Stimulated activated CD4-positive, alpha-beta T cell treated with anti-CD3 and anti-CD28 coated beads, TNF-alpha, amount 100 ng/mL, for 4 hours (primary cell): ENCODE measurements at places on chromosomes 3 and 15.

DNA sequence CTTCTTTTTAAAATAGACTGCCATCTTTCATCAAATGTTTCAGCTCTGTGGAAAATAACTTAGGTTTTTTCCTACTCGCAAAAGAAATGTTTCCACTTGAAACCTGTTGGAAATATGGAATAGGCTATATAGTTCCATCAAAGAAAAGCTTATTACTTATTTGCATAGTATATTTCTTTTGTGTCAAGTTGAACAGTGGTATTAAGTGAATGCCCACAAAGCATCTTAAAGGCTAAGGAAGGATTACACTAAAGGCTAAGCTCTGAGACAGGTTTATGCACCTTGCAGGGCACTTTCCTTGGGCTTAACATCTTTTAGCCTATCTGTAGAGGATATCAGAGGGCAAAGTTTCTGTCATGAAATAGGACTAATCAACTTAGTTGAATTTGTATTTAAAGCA is at the start of gene SAMD7:
Gene SAMD7, plus strand, starts transcription at position 301 of the 400 bp plus-strand sequence. CDS start 7,927 bp downstream, outside the sequence.
- DNase-seq = no peak

DNA sequence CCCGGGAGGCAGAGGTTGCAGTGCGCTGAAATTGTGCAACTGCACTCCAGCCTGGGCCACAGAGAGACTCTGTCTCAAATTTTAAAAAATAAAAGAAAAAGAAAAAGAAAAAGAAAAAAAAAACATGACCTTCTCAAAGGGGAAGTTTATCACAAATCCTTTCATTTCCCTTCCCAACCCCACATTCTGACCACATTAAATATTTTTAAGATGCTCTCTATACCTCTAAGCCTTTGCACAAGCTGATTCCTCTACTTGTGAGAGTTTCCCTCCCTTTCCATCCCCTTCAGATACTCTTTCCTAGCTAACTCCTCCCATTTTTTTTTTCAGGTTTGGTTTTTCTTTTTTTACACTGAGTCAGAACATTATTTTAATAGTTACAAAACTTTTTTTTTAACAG is 4.0 kb downstream of the HIGD1A start:
- DNase-seq = no peak

DNA sequence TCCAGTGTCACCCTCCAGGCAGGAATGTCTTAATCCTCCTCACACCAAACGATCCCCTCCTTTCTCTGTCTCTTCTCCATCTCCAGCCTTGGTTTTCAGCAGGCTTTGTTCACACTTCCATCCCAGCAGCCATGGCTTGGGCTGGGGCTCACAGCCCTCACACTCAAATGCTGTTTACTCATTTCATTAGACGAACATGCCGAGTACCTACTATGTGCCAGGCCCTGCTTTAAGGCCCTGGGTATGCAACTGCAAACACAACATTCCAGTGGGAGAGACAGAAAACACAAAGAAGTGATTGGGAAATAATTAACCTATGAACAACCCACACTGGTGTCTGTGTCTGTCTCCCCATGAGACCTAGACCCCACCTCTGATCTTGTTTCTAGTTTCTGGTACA is 43.9 kb downstream of the LYZL4 start:
- DNase-seq = no peak

DNA sequence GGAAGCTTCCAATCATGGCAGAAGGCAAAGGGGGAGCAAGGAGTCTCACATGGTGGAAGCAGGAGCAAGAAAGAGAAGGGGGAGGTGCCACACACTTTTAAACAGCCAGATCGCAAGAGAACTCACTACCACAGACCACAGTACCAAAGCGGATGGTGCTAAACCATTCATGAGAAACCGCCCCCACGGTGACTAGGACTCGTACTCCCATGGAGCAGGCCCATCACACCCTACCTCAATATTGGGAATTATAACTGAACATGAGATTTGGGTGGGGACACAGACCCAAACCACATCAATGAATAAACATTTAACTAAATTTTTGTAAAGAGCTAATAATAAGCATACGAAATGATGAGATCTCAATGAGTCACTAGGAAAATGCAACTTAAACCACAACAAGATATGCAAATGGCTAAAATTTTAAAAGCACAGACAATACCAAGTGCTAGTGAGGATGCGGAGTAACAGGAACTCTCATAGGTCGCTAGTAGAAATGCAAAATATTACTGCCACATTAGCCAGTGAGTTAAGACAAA is 10.0 kb downstream of the MRPS25 start:
- DNase-seq = peak; percentile 37

DNA sequence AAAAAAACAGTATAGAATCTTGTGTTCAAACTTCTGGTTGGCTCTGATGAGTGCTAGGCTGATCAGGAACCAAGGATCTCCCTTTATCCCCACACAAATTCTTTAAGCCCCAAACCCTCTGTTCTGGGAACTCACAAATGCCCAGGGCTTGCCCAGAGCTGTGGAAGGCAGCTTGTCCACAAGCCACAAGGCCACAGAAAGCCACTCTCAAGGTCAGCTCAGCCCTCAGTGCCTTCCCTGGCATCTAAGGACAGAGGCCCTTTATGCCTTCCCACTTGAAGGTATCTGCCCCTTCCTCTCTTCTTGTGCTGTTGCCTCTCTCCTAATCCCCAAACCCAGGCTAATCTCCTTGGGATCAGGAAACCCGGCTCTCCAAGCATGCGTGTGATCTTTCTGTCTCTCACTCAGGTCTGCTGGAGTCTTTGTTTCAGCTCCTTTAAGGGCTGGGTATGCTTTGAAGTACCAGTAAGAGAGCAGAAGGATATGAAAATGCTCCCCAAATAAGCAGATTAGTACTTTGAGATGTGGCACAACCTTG is 145.0 kb upstream of the TRIM42 start:
- DNase-seq = no peak

- DNase-seq = no peak
Observed at GRCh38 chr15:86054338-86054737, 25.3 kb upstream of the AGBL1 start.

- DNase-seq = no peak
Observed at GRCh38 chr3:4776980-4777581, 202.2 kb upstream of the BHLHE40 start.

DNA sequence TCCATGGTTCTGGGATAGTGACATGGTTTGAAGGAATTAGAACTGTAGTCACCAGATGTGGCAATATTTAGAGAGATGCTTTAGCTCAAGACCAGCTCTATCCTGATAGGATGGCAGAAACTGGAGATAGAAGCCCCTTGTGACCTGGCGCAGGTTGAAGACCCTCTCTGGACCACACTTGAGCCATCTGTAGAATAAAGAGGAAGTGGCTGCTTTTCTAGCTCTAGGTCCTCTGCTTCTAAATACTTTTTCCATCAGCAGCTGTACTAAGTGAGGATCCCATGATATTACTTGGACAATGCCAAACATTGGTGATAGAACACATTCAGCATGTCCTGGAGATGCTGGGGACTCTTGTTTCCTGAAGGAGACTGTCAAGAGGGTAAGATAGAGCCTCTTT is 172.6 kb downstream of the PDCD6IP start:
- no peak for DNase-seq

DNA sequence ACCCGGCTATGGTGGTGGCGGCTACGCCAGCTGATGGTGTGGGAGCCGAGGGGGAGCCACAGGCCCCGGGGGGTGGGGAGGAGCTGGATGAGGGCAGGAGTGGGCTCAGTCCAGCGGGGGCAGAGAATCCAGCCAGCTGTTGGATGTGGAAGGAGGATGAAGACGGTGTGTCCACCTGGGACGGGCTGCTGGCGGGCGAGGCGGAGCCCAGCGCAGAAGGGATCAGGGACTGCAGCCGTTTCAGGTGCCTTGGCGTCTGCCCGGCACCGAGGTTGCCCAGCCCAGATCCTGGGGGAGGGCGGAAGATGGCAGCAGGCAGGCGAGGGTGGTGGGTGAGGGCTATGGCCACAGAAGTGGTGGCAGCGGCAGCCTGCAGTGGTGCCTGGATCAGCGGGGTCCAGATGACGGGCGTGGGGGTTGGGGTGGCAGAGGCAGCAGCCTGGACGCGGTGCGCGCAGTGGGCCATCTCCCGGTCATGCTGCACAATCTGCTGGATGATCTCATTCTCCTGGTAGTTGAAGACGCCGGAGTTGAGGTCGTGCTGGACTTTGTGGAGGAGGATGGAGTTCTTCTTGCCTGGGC is 45.3 kb downstream of the HCN4 start:
- no peak for DNase-seq

- DNase-seq = no peak
Observed at GRCh38 chr3:54928046-54928770, at the start of gene LRTM1. TSS of gene LRTM1 (minus strand) at chr3:54928059. CDS start at chr3:54927911, 148 bp downstream.

GRCh38 chr3:160038862-160039562 is 50.4 kb downstream of the IL12A start:
- no peak for DNase-seq

- DNase-seq = no peak
Observed at GRCh38 chr3:65398953-65399352, 639.8 kb downstream of the MAGI1 start.

- DNase-seq = no peak
Observed at GRCh38 chr15:44035781-44036699, 159.0 kb downstream of the FRMD5 start.

DNA sequence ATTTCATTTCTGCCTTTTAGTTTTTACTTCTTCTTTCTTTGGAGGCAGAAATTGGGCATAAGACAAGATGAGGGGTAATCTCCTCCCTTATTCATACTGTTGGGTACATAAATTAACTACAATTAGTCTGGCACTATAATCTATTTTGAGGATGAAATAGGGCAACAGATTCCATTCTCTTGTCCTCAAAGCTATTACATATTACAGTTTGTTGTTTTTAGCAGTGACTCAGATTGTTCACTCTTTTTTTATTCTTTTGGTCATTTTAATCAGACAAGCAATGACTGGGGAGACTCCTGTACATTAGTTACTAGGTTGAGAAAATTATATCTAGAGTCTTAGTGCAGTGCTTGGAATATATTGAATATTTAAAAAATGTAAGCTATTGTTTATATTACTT is 556.0 kb downstream of the OTOL1 start:
- no peak for DNase-seq

GRCh38 chr3:132256989-132257388 is 60.2 kb upstream of the ACP3 start:
- DNase-seq = no peak

GRCh38 chr3:105788593-105788992 is 80.2 kb downstream of the CBLB start:
- DNase-seq = no peak

GRCh38 chr3:187079090-187080022 is 59.9 kb downstream of the RPL39L start:
- no peak for DNase-seq

DNA sequence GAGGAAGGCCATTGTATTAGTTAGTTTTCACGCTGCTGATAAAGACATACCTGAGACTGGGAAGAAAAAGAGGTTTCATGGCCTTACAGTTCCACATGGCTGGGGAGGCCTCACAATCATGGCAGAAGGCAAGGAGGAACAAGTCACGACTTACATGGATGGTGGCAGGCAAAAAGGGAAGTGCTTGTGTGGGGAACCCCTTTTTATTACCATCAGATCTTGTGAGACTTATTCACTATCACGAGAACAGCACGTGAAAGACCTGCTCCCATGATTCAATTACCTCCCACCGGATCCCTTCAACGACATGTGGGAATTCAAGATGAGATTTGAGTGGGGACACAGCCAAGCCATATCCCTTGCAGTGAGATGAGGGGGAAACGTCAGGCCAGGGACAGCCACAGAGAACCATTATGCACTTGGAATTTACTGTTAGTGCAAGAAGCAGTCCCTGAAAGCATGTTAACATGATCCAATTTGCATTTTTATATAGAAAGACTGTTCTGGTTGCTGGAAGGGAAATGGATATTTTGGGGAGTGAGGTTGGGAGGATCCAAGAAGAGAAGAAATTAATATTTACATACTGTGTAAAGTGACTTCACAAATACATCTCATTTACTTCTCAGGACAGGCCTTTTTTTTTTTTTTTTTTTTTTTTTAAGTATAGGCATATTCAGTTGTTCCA is 87.1 kb downstream of the ARNT2 start:
- no peak for DNase-seq

- DNase-seq = no peak
Observed at GRCh38 chr15:58549013-58549784, 117.4 kb downstream of the LIPC start.

GRCh38 chr3:113231827-113232253 is 20.5 kb downstream of the BOC start:
- no peak for DNase-seq

- no peak for DNase-seq
Observed at GRCh38 chr15:47661661-47662180, 55.6 kb upstream of the SEMA6D start.

DNA sequence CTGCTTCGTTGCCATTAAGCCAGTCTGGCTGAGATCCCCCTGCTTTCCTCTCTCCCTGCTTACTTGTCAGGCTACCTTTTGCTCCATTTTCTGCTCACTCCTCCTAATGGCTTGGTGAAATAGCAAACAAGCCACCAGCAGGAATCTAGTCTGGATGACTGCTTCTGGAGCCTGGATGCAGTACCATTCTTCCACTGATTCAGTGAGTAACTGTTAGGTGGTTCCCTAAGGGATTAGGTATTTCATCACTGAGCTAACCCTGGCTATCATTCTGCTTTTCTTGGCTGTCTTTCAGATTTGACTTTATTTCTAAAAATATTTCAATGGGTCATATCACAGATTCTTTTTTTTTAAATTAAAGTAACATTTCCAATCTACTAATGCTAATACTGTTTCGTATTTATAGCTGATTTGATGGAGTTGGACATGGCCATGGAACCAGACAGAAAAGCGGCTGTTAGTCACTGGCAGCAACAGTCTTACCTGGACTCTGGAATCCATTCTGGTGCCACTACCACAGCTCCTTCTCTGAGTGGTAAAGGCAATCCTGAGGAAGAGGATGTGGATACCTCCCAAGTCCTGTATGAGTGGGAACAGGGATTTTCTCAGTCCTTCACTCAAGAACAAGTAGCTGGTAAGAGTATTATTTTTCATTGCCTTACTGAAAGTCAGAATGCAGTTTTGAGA is 25.0 kb downstream of the CTNNB1 start:
- no peak for DNase-seq

GRCh38 chr3:167166594-167167253 is 213.4 kb downstream of the ZBBX start:
- DNase-seq = no peak

DNA sequence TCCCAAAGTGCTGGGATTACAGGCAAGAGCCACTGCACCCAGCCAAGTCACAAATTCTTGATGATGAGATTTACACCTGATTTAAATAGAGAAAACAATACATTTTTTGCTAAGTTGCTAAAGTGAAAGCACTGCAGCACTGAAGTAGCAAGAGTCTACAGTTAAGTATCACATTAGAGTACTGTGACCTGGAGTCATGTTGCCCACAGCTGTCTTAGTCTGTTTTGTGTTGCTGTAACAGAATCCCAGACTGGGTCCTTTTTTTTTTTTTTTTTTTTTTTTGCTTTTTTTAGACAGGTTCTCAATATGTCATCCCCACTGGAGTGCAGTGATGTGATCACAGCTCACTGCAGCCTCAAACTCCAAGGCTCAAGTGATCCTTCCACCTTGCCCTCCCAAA is 23.2 kb upstream of the GNB4 start:
- DNase-seq = no peak

DNA sequence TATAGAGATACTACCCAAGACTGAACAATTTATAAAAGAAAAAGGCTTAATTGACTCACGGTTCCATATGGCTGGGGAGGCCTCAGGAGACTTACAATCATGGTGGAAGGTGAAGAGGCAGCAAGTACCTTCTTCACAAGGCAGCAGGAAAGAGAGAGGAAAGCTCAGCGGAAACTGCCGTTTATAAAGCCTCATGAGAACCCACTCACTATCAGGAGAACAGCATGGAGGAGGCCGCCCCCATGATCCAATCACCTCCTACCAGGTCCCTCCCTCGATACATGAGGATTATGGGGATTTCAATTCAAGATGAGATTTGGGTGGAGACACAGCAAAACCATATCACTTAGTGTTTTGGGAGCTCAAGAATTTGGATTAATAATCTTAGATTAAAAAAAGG is 240.2 kb downstream of the UACA start:
- DNase-seq = no peak

GRCh38 chr3:112346491-112347122 is 13.7 kb downstream of the CD200 start:
- DNase-seq = no peak
